ENCODE measurements at places on chromosomes 12 and 14. TPM values are rescaled to one million over a fixed set of nuclear protein-coding genes. Genes with fewer than 3 reads are reported as not detected.

DNA sequence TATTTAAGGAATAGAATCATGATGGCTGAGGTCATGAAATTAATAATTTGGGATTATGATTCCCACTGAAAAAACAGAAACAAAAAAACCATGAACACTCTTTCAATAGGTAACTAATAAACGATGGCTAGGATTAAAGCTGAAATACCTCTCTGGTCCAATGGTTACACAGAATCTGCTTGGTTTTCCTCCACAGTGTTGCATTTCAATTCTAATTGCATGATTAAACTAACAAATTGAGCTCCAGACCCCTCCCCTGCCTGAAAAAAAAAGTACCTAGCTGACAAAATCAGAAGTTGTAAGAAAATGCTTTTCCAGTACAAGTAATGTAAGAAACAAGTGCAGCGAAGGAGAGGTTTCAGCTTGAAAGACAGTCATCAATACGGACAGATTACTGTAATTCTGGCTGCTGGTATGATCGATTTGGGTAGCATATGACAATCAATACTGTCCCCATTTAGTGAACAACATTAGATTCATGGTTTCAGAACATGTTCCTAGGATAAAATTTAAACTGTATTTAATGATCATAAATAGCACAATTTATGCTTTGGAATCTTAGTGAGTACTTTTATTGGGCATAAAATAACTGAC, 32.0 kb downstream of the INSM2 start:
- no peaks in the 10 kb centered on the region for H3K36me3 ChIP-seq
- no peaks in the 10 kb centered on the region for H3K27me3 ChIP-seq
- H3K27ac ChIP-seq = no peak overlapping the region
- no peak overlapping the region for H3K4me3 ChIP-seq
- H3K4me1 ChIP-seq = no peaks in the 10 kb centered on the region

DNA sequence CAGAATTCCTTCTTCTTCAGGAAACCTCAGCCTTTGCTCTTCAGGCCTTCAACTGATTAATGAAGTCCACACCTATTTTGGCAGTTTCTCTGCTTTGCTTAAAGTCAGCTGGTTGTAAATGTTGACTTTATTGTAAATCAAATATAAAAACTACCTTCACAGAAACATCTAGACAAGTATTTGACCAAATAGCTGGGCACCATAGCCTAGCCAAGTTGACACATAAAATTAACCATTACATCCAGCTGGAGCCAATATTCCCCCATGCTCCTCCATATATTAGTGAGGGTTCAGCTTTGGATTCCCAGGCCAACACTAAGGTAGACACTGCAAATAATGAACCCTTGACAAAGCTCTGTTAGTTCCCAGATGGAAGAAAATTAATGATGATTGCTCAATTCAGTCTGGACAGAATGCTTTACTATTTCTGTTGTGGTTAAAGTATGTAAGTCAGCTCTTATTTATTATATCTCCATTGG, 125.5 kb downstream of the ZFP36L1 start:
- no peaks in the 10 kb centered on the region for H3K27me3 ChIP-seq
- DNase-seq = peak; percentile 46
- no peak overlapping the region for H3K4me3 ChIP-seq
- peaks cover 32% of the 10 kb centered on the region for H3K4me1 ChIP-seq
- H3K27ac ChIP-seq = peak overlapping the region; percentile 73

- H3K27me3 ChIP-seq = no peaks in the 10 kb centered on the region
- no peak overlapping the region for H3K4me3 ChIP-seq
- no peak for DNase-seq
- no peak overlapping the region for H3K27ac ChIP-seq
- H3K36me3 ChIP-seq = no peaks in the 10 kb centered on the region
- no peaks in the 10 kb centered on the region for H3K4me1 ChIP-seq
These were observed 338.0 kb upstream of the FKBP4 start for GRCh38 chr12:2456813-2457186.

- DNase-seq = no peak
- H3K4me1 ChIP-seq = peaks cover 19% of the 10 kb centered on the region
- no peaks in the 10 kb centered on the region for H3K27me3 ChIP-seq
- H3K36me3 ChIP-seq = no peaks in the 10 kb centered on the region
These were observed 3.4 kb downstream of the TAMALIN start for GRCh38 chr12:52010152-52010622.

GRCh38 chr12:48356041-48356768, 5.5 kb upstream of the ZNF641 start:
- no peaks in the 10 kb centered on the region for H3K36me3 ChIP-seq
- H3K4me1 ChIP-seq = no peaks in the 10 kb centered on the region
- H3K4me3 ChIP-seq = no peak overlapping the region
- H3K27me3 ChIP-seq = no peaks in the 10 kb centered on the region
- no peak overlapping the region for H3K27ac ChIP-seq
- no peak for DNase-seq

DNA sequence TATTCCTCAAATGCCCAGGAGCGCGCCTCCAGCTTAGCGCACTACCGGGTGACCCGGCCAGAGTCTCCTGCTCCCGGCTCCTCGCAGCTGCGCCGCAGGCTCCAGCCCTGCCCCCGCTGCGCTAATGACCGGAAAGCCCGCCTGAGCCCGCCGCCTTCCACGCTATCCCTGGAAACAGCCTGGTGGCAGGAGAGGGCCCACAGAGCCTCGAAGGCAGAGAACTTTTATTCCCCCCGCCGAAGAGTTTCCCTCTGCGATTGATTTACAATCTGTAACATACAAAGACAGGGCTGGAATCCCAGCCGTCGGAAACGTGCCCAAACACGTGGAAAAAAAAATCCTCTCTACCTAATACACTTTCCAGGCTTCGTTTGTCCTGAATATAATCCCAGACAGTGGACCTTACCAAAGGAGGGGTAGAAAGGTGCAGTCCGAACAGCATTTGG, 1.5 kb downstream of the COL2A1 start:
- no peaks in the 10 kb centered on the region for H3K36me3 ChIP-seq
- peaks cover 16% of the 10 kb centered on the region for H3K4me1 ChIP-seq
- H3K4me3 ChIP-seq = peak overlapping the region; percentile 16

- DNase-seq = peak; percentile 32
- no peaks in the 10 kb centered on the region for H3K4me1 ChIP-seq
- H3K4me3 ChIP-seq = no peak overlapping the region
- no peaks in the 10 kb centered on the region for H3K27me3 ChIP-seq
- no peaks in the 10 kb centered on the region for H3K36me3 ChIP-seq
These were observed 288.6 kb upstream of the PWP1 start for GRCh38 chr12:107396991-107397390.

DNA sequence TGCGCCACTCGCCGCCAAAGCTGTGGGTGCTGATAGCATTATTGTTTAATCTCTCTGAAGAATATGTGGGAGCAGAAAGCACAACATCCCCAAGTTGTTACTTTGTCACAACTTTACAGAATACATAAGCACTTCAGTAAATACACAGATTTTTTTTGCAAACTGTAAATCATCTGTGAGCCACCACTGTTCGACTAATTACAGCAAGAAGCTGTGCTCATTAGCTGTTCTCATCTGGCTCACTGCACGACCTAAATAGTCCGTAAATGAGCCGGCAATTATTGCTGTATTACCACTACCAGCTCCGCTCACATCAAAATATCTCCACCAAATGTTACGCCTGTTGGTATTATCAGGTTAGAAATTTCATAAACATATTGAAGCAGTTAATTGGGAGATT, 228.9 kb upstream of the PRKD1 start:
- no peaks in the 10 kb centered on the region for H3K4me1 ChIP-seq
- H3K4me3 ChIP-seq = no peak overlapping the region

The KRT6C gene
- total RNA-seq = not detected

The MYF5 gene
- total RNA-seq = 4.1 TPM

The CLEC4D gene
- total RNA-seq = not detected

The CISTR gene
- not detected for total RNA-seq

The BCL2L2 gene
- total RNA-seq = 87.3 TPM

The MORN3 gene
- 1.5 TPM for total RNA-seq

The LBHD2 gene
- 3.3 TPM for total RNA-seq

The AKAP5 gene
- total RNA-seq = 0.82 TPM
